ENCODE measurements at places on chromosomes 2 and 18.

DNA sequence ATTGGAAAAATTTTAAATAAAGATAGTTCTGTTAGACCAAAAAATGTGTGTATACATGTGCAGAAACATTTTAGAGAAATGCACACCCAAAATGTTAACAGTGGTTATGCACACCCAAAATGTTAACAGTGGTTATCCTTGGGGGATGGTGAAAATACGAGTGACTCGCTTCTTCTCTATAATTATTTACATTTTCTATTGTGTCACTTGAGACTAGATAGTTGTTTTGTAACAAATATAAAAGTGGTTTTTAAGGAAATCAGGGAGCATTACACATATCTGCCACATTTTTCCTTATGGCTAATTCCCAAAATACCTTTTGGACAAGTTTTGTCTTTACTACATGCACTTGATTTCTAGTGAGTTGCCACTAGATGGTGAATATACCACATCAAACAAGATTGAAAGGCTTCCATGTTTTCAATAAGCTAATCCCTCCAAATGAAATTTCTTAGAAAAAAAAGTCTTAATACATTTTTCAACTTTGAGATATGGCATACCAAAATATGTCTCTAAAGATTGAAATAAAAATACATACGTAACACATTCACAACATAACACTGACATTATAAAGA, 9.0 kb upstream of the HIBCH start:
- DNase-seq = no peak

GRCh38 chr18:63312737-63313395, 6.7 kb downstream of the BCL2 start:
- DNase-seq = no peak

DNA sequence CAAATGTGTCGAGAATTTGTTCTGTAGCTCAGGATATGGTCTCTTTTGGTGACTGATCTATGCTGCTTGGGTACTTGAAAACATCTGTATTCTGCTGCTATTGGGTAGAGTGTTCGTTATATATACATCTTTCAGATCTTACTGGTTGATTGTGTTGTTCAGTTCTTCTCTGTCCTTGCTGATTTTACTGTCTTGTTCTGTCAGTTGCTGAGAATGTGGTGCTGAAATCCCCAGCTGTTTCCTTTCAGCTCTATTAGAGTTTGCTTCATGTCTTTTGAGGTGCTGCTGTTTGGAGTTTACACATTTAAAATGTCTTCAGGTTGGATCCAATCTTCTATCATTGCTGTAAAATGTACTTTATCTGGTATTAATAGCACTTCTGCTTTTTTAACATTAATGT, 12.9 kb downstream of the BCL2L11 start:
- no peak for DNase-seq

DNA sequence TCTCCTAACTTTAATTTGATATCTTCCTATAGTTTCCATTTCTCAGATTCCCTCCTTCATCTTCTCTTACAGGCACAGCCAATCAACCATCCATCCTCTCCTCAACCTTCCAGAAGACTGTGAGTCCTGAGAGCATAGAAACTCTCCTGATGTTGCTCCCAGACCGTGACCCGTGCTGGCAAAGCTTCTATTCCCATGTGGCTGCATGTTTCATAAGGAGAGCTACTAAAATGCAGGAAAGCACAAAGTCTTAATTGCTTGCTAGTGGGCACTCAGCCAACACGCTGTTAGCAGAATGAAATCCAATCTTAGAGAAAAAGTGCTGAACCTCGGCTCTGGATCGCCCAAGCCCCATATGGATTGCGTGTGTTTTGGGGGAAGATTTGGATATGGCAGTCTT, 1244.7 kb upstream of the ZEB2 start:
- DNase-seq = no peak

- DNase-seq = no peak
Observed at GRCh38 chr2:13616059-13616458, 899.3 kb downstream of the TRIB2 start.

DNA sequence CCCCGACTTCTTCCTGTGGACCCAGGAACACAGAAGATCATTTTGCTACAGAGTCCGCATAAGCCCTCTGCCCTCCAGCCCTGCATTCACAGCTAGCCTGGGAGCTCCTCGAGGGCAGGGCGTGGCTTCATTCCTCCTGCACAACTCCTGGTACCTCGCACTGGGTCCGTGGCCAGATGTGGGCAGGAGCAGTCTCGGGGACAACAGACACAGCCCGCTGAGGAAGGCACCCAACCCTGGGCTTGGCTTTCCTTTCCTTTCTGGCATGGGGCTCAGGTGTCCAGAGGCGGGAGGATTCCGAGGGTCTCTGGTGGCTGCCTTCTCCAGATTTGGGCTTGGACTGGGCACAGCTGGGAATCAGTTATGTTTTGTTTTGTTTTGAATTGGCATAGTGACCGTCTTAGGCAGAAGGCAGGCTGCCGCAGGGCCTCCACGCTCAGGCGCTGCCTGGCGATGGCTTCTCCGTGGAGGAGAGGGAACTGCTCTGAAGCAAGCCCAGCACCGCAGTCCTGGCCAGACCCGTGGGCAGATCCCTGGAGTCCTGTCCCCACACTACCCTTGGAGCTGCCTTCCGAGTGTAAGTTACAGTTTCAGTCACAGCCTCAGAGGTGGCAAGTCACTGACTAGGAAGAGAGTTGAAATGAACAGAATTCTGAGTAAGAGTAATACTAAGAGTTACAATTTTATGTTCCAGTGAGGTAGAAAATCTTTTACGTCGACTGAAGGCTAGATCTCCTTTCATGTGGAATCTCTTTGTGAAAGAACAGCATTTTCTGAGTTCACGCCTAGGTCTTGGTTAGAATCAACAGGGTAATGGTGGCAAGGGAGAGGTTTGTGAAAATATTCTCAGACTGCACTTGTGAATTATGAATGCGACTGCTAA, 47.9 kb downstream of the LDLRAD4 start:
- no peak for DNase-seq

DNA sequence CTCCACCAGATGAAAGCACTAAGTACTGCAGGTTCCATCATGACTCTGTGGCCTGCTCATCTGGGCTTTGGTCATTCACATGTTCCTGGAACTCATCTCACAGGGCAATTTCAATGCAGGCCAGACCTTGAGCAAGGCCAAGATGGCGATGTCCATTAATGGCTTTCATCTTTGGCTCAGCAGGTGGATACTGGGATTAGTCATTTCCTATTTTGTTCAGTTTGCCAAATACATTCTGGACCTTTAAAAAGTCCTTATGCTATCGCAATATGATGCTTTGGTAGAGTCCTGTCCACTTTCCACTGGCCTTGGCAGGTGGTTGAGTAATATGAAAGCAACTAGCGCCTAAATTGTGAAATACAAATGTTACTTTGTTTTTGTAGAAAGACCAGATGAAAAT, 170.1 kb upstream of the REV1 start:
- no peak for DNase-seq

- DNase-seq = peak; percentile 28
Observed at GRCh38 chr2:33312355-33312754, 164.1 kb upstream of the RASGRP3 start.

DNA sequence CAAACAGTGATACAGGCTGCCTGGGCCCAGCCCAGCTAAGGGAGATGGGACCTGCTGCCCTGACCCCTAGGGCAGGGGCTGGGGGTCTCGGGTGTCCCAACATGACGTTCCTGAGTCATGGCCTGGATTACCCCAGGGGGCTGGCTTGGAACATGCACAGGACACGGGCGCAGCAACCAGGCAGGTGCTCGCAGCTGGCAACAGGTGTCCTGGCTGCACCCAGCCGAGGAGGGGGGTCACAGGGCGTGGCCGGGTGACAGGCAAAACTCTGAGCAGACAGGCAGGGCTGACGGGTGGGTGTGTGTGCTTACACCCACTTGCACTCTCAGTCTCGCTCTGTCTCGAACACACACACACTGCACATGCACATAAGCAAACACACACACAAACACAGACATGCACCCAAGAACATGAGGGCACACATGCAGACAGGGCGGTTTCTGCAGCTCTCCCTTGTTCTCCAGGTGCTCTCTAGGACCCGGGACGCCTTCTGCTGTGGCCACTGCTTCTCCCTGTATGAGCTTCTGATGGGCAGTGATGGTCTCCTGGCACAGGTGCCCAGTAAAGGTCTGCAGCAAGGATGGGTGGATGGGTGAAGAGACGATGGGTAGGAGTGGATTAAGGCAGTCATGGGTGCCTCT, 33.7 kb upstream of the TAF1B start:
- DNase-seq = no peak

DNA sequence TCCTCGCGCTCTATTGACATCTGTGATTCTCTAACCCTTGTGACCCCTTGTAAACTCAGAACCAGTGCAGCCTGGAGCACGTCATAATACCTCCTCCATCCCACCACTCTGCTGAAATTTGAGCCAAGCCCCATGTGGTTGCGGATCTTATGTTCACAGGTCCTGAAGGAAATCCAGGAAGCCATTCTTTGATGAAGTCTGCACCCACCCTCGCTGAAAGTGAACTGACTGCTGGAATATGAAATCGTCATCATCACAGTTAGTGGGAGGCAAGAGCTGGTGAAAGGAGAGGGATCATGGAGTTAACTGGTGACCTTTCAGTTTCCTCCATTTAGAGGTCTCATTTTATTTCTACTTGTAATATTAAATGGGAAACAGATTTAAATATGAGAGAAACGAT, 21.6 kb downstream of the ZEB2 start:
- no peak for DNase-seq

GRCh38 chr2:11388262-11389051, 44.0 kb upstream of the ROCK2 start:
- no peak for DNase-seq

GRCh38 chr2:8737571-8738175, 55.8 kb downstream of the ID2 start:
- peak; percentile 36 for DNase-seq

DNA sequence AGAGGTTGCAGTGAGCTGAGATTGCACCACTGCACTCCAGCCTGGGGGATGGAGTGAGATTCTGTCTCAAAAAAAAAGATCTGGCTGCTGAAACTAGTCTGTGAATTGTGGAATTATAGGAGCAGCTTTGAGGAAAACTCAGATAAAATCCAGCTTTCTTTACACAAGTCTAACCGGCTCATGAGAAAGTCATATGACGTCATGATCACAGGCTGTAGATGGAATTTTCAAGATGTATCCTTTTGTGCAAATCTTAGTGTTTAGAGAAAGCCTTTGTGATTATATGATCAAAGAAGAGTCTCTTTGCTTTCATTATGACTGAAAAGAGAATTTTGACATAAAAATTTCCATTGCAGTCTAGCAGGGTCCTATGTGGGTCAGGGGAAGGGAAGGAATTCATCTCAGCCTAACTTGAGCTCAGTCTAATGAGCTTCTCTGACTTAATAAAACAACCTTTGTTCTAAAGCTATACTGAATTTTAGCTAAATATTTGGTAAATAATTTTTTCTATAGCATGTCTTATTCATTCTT, 90.2 kb upstream of the NCK2 start:
- DNase-seq = no peak

- no peak for DNase-seq
Observed at GRCh38 chr2:41847744-41848441, 199.9 kb upstream of the PKDCC start.

- no peak for DNase-seq
Observed at GRCh38 chr18:35507192-35507591, 9.4 kb upstream of the INO80C start.

DNA sequence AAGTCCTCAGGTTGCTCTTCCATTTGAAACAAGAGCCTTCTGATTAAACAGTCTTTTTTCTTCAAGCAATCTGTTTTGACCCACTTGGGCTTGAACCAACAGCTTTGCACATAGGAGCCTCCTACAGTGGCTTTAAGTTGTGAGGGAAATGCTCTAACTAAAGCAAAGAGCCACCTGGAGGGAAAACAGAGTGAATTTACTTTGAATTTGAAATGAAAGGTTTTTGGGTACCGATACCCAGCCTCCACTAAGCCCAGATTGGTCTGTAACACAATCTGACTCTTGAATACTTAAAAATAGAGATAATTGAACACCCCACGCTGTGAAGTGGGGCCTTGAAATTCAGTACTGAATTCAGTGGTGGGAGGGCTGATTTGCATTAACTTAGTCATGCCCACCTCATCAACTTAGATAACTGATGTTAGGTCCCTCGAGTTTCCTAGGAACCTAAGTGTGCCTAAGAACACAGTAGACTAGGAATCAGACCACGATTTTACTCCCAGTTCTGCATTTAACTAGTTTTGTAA, 56.3 kb upstream of the ACVR1C start:
- DNase-seq = no peak

DNA sequence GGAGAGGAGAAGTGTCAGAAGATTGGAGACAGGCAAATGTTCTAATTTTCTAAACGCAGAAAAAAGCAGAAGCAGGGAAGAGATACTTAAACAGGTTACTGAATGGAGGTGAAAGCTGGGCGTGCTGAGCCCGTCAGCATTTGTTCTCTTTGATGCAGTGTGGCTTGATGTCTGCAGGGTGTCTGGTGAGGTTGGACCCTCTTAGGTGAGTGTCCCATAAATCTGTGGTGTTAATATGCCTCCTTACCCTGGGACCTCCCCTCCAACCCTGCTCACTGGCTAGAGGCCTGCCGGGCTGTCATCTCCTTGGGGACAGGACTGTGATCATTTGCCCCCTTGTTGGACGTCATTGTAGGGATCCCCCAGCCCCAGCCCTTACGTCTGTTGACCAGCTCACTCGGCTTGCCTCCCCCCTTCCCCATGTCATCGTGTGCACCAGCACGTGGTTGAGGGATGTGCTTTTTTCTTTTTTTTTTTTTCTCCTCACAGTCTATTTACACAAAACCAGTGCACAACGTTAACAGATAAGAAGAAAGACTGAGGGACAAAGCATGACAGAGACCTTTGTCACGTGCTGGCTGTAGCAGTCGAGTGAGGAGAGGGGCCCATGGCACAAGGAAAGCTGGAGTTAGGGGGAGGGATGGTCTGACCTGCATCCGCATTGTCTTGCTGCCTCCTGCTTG, 56.4 kb downstream of the NCK2 start:
- no peak for DNase-seq

- no peak for DNase-seq
Observed at GRCh38 chr2:138548796-138549195, 47.2 kb downstream of the SPOPL start.

DNA sequence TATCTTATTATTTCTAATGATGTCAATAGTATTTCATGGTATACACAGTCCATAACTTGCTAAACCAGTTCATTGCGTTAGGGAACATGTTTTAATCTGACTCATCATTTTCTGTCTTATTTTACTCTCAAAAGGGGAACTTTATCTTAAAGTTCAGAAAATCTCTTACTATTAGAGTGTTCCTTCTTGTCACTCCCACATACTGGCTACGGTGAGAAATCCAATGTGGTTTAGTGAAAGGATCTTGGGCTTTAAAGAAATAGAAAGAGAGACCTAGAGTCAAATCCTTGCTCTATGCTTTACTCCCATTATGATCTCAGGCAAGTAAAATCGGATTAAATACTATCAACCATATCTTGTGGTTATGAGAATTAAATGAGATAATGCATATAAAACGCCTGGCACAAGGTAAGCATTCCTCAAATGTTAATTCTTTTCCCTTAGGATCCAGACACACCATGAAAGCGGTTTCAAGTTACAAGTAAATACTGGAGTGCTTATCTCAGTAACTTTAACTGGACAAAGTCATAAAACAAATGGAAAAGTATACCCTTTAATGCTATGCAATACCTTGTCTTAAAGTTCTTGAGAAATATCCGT, 576.0 kb downstream of the ARHGAP15 start:
- no peak for DNase-seq

Measured in GM03348 (cell line).